ENCODE measurements at places on chromosomes 16 and 17.

- no peak for DNase-seq
Measured at GRCh38 chr16:61812251-61812650, 224.0 kb downstream of the CDH8 start.

DNA sequence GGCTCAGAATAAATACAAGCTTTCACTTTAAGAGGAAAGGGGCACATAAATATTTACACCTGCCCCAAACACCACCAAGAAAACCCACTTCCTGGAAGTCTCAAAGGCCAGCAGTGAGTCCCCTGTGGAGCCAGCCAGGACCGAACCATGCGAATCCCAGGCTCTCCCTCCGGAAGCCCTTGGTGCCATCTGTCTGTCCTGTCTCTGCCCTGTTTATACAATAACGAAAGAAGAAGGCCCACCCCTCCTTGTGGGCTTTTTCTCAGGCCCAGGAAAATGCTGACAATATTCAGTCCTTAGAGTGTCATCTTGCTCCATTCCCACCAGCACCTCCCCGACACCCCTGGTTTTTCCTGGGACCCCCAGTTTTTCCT lies 3.6 kb upstream of the SLC6A4 start:
- no peak for DNase-seq

GRCh38 chr17:64081802-64082799 lies 47.8 kb downstream of the ERN1 start:
- DNase-seq, result peak; percentile 81

GRCh38 chr17:31413874-31414549 lies 22.5 kb downstream of the RAB11FIP4 start:
- no peak for DNase-seq

- peak; percentile 75 for DNase-seq
Measured at GRCh38 chr16:10514369-10515055, 65.9 kb downstream of the EMP2 start.

GRCh38 chr17:77577491-77577890 lies 381.0 kb upstream of the TNRC6C start:
- DNase-seq, result no peak

DNA sequence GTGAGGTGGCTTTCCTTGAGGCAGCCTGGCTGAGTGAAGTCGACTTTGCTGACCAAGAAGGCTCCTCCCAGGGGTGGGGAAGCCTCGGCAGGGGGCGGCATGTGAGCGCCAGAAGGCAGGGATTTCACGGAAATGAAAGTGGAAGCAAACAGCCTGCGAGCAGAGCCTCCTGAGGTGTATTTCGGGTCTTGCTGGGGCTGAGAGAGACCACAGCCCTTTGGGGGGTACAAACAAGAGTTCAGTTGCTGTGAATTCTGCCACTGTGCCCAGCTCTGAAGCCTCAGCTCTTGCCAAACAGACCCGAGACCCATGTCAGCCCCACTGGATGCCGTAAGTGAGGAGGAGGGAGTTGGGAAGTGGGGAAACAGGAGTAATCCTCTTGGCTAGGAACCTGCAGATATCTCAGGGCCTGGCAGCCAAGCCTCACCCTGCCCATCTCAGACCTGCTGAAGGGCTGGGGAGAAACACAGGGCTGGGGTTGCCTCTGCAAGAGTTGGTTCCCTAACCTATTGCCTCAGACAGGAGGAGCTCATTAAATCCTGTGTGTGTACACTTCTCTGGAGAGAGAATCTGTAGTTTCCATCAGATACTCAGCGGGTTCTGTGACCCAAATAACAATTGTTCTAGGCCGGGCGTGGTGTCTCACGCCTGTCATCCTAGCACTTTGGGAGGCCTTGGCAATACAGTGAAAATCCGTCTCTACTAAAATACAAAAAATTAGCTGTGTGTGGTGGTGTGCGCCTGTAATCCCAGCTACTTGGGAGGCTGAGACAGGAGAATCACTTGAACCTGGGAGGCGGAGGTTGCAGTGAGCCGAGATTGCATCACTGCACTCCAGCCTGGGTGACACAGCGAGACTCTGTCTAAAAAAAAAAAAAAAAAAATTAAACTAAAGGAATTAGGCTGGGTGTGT lies at the start of gene IFI35:
TSS of gene IFI35 (plus strand) at position 146 of the 913 bp plus-strand sequence. CDS start at position 310, 164 bp downstream.
- peak; percentile 93 for DNase-seq

GRCh38 chr17:55454906-55455474 lies 33.4 kb upstream of the MMD start:
- DNase-seq, result no peak

- DNase-seq, result no peak
Measured at GRCh38 chr16:86597880-86598606, 19.7 kb downstream of the FOXL1 start.

GRCh38 chr16:72612256-72612655 lies 435.7 kb downstream of the ZFHX3 start:
- DNase-seq, result no peak

- no peak for DNase-seq
Measured at GRCh38 chr16:31074814-31075183, 577 bp downstream of the ZNF646 start.

DNA sequence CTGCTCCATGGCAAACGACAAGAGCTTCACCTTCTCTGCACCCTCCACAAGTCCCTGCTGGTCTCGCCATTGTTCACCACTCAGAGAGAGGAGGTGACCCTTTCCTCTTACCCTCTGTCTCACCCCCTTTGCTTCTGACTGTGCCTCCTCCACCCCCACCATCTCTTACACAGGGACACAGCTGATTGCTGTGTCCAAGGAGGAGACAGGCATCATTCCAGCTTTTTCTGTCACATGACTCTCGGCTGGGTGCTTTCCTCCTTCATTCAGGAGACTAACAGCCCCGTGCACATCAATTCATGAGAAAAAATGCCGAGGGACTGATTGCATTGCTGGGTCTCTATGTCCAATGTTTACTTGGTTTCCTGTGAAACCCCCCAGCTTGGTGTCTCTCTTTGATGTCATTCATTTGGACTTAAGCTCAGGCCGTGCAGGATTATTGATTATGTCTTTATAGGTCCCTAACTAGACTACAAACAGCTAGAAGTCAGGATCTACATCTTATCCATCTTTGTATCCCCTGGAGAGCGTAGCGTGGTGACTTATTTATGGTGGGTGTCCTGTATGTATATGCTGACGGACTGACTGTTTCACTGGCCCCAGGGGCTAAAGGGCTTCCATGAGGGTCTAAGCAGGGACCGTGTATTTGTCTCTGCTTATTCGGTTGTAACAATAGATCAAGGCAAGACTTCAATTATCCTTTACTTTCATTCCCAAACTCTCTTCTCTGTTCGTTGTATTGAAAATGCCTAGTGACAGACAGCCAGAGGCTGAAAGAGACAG lies 82.2 kb upstream of the CDH13 start:
- no peak for DNase-seq

DNA sequence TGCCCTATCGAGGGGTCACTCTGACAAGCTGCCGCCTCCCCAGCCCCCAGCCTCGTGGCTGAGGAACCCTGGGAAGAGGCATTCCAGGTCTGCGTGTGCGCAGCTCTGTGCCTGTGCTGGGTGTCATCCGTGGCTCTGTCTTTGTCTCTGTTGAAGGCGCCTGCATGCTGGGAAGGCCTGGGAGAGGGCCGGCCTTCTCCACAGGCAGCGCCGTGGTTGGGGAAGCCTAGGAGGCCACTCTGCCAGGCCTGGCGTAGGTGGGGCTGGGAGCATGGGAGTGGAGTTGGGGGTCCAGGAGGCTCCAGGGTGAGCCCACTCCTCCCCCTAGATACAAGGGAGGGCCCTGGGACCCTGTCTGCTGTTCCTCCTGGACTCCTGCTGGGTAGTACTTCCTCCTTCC lies 3.3 kb downstream of the NHERF2 start:
- no peak for DNase-seq

DNA sequence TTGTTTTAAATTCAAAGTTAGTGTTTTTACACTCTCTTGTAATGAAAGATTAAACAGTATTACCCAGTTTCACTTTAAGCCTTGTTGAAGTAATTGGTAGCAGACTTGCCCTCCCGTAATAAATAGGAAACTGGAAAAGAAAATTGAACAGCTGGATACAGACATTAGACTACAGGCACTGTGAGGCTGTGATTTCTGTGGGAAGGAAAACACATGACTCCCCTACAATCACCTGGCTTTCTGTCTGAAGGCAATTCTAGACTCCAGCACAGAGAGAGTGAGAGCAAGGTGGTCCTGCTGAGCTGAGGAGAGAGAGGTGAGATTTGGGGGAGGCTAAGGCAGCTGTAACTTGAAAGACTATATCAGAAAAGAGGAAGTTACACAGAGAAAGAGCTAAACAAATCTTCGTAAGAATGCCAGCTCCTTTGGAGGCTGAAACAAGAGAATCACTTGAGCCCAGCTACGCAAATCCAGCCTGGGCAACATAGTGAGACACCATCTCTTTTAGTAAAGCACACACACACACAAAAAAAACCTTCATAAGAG lies 57.8 kb upstream of the CDYL2 start:
- DNase-seq, result no peak

DNA sequence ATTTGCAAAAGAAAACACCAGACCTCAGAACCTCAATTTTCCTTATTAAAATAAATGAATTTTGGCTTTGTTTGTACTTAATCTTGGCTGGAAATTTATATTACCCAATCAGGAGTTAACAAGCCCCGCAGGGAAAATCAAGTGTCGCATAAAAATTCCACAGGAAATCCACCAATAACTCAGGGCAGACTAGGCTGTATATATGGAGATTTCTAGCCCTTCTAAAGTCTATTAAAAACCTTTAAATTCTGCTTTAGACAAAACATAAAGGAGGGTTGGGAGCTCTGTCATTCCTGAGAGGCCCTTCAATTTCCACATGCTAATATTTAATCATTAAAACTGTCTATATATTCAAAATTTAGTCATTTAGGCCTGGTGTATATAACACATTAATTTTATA lies 434.7 kb downstream of the CDH11 start:
- no peak for DNase-seq

DNA sequence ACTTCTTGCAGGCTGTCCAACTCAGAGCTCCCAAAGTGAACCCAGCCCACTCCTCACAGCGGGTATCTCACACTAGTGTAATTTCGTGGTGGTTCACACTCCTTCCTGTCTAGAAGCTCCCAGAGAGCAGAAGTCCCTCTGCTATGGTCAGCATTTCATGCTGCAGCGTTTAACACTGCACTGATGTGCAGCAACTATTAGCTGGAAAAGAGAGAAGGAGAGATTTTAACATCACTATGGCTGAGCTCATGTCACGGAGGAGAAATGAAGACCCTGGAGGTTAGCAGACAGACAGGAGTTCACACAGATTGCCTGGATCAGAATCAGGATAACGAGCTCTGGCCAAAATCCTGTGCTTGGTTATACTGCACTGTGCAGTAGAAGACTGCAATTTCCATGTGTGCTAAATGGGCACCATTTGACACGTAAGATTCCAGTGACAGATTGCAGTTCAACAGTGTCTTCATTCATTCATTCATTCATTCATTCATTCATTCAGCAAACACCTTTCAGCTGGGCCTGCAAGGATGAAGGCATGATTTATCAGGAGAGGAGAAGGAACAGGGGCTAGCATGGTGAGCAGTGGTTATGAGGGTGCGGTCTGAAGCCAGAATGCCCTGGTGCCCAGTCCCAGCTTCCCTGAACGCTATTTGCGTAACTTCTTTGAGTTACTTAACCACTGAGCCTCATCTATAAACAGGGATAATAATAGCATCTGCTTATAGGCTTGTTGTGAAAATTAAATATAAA lies 5.3 kb upstream of the CCL1 start:
- no peak for DNase-seq

DNA sequence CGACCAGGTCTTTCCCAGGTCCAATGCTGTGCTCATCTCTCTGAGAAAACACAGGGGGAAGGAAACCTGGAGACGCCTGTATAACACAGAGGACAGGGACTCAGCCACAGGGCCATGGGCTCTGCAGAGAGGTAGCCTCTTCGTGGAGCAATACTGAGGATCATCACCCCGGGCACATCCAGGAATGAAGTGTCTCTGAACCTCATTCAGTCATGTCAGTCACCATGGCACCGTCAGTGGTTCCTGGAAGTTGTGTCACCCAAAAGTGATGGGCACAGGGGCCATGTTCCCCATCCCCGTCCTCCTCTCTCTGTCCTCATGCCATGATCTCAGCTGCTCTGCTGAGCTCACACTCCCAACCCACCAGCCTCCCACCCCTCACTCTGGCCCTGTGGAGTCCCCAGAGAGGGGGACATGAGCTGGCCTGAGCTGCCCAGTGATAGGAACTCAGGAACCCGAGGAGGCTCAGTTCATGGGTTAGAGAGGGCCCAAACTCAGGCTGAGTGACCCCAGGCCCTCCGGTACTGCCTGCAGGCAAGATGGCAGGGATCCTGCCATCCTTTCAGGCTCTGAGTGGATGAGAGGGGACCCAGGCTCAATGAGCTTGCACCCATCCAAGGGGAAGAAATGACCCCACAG lies 53.4 kb downstream of the PITPNM3 start:
- DNase-seq, result no peak

- DNase-seq, result no peak
Measured at GRCh38 chr17:32795339-32795979, 81.5 kb downstream of the MYO1D start.

- DNase-seq, result no peak
Measured at GRCh38 chr16:81816351-81816750, 37.3 kb downstream of the PLCG2 start.

DNA sequence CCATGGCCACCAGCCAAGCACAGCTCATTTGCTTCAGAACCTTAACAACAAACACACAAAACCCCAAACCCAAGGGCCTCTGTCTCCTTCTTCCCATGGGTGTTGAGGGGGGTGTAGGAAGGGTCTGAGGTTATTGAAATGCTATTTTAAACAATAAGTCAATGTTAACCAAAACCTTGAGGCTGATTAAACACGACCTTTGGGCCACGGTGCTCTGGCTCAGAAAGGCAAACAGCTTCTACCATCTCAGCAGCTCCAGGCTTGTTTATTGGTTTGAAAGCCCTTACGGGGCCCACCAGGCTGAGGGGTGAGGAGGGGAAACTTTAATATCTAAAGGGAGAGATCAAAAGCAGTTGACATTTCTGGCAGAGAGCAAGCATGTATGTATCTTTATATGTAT lies 185.7 kb upstream of the IRX6 start:
- no peak for DNase-seq

DNA sequence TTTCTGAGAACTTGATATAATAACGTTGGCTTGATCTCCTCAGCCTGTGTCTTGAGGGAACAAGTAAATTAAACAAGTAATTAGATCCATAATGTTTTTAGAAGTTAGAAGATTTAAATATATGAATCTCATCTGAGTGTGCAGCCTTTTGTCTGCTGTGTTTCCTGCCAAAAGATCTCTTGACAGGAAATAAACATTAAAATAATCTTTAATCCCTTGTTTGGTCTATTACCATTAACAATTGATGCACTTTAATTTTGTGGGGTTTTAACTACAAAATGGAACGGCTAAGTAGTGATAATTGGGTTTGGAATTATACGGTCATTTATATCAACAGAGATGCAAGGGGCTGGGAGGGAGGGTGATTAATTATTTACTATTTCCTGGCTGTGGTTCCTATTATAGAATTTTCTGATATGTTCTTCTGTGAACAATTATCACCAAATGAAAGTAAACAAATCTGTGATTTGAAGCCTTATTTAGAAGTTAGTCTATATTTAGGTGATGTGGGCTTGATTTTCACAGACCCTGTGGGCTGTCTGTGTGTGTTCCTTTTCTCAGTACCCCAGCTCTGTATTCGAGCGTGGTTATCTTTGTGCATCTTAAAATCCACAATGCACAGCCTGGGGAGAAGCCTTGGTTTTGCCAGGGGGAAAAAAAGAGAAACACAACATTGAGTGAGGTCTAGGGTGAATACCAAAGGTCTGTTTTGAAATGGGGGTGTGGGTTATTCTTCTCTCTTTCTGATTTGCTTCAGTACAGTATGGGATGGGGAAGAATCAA lies 556.1 kb downstream of the WWOX start:
- DNase-seq, result no peak

All from MM.1S (cell line).